Forelimb muscle (tissue), 1 donor: ENCODE measurements at places on chromosomes 4 and X. TPM values are rescaled to one million over a fixed set of nuclear protein-coding genes. Genes with fewer than 3 reads are reported as not detected.

GRCh38 chr4:190020790-190021717 lies 6.0 kb downstream of the FRG2 start:
- DNase-seq, result peak; percentile 4

GRCh38 chr4:138938366-138938690 lies 77.3 kb upstream of the NOCT start:
- DNase-seq, result peak; percentile 16

DNA sequence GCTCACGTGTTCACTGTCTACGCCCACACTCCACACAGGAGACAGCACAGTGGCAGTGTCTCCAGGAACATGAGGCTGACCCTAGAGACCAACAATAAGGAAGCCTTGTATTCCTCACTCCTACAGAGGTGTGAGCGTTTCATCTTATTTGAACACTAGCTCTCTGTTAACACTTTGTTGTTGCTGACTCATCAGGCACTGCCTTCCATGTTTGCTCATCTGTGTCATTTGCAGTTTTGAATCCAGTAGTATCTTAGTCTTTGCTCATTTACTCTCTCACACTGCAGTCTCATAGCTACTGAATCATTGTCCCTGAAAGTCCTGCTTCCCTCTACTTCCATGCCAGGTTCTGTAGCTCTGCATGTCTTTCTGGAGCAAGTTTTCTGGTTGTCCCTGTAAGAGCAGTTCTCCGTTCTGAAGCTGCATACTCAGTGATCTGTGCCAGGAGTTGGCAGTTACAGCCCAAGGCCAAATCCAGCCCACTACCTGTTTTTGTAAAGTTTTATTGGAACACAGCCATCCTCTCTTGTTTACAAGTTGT lies 80.3 kb upstream of the DCLK2 start:
- DNase-seq, result no peak

GRCh38 chrX:10726647-10727046 lies 106.3 kb upstream of the MID1 start:
- no peak for DNase-seq

DNA sequence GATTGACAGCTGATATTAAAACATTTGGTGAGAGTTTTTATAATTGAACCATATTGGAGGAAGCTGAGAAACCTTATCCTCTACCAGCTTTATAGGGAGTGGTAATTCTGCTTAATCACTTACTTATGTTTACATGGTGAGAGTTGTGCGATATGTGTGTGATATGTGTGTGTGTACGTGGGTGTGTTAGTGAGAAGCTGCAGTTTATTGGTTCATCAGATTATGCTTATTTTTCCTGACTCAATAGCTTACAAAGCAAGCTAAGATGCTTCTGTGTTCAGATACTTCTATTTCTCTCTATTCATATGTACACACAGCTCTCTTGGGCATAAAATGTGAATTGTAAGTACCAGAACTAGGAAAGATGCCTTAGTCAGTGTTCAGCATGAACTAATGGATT lies 343.7 kb downstream of the GRIA2 start:
- no peak for DNase-seq

DNA sequence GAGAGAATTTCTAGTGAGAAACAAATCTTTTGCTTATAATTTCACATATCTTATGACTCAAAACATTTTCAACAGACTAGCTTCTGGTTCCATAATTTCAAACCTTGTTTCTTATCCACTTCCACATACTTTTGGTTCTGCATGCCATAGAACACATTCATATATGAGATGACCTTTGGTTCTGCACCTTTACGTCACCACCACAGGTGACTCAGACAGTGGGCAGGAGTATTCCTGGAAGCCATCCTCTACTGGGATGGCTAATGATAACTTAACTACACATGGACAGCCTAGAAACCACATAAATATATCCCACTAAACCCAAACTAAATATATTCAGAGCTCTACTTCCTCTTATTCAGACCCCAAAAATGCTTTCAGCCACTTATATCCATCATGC lies 133.3 kb downstream of the DCK start:
- DNase-seq, result no peak

GRCh38 chr4:180059216-180059881 lies 2183.9 kb upstream of the TENM3 start:
- no peak for DNase-seq

Gene CFI
- polyA plus RNA-seq, result 6.5 TPM

GRCh38 chr4:38366456-38366855 lies 297.5 kb upstream of the KLF3 start:
- DNase-seq, result no peak

- peak; percentile 16 for DNase-seq
Measured at GRCh38 chrX:109281483-109282275, 200.2 kb downstream of the GUCY2F start.

- no peak for DNase-seq
Measured at GRCh38 chr4:173704201-173704600, 174.2 kb upstream of the HAND2 start.

DNA sequence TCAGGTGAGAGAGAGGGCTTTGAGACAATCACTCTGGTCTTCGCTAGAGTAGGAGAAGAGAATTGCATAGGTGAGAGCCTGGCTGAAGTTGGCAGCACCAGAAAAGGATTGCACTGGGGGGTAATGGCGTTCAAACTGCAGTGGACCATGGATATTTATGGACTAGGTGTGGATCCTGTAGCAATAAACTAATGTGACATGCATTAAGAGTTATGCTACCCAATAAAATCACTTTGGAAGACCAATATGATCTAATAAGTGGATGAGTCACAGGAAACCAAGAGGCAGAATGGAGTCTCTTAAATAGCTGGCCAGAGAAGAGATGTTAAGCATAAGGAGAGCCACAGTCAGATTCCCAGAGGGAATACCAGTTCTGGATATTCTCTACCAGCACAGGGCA lies 259.8 kb downstream of the FBXO8 start:
- no peak for DNase-seq

DNA sequence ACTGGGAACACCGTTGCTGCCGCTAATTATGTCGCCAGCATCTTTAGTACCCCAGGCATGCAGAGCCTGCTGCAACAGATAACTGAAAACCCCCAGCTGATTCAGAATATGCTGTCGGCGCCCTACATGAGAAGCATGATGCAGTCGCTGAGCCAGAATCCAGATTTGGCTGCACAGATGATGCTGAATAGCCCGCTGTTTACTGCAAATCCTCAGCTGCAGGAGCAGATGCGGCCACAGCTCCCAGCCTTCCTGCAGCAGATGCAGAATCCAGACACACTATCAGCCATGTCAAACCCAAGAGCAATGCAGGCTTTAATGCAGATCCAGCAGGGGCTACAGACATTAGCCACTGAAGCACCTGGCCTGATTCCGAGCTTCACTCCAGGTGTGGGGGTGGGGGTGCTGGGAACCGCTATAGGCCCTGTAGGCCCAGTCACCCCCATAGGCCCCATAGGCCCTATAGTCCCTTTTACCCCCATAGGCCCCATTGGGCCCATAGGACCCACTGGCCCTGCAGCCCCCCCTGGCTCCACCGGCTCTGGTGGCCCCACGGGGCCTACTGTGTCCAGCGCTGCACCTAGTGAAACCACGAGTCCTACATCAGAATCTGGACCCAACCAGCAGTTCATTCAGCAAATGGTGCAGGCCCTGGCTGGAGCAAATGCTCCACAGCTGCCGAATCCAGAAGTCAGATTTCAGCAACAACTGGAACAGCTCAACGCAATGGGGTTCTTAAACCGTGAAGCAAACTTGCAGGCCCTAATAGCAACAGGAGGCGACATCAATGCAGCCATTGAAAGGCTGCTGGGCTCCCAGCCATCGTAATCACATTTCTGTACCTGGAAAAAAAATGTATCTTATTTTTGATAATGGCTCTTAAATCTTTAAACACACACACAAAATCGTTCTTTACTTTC lies 1.8 kb downstream of the UBQLN2 start:
- DNase-seq, result no peak

- no peak for DNase-seq
Measured at GRCh38 chr4:2138846-2139500, 79.8 kb downstream of the NAT8L start.

- DNase-seq, result no peak
Measured at GRCh38 chr4:48483006-48483776, at the start of gene SLC10A4. Gene SLC10A4, plus strand, starts transcription at chr4:48483343. Its CDS starts 219 bp downstream, at chr4:48483562.

Gene PPEF1
- 0.61 TPM for polyA plus RNA-seq

DNA sequence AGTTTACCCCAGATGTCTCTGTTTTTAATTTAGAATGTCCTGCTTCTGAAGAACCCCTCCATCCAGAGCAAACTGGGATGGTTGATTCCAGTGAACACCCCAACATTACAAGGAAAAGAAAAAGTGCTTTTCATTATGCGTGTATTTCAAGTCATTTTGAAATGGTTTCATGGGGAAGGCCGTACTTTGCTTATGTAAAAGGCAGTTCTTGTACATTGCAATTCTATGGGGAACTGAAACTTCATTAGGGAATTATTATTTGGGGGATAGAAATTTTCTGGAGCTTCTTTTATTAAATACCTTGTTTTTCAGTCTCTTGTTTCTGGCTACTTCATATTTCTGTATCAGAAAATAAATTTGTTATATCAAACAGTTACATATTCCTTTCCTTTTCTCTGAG lies 96.9 kb upstream of the ZNF518B start:
- no peak for DNase-seq

Gene PDE5A
- 16.1 TPM for polyA plus RNA-seq

GRCh38 chr4:140719686-140720085 lies 36.5 kb downstream of the TBC1D9 start:
- DNase-seq, result no peak

Gene MTMR1
- polyA plus RNA-seq, result 23.2 TPM

DNA sequence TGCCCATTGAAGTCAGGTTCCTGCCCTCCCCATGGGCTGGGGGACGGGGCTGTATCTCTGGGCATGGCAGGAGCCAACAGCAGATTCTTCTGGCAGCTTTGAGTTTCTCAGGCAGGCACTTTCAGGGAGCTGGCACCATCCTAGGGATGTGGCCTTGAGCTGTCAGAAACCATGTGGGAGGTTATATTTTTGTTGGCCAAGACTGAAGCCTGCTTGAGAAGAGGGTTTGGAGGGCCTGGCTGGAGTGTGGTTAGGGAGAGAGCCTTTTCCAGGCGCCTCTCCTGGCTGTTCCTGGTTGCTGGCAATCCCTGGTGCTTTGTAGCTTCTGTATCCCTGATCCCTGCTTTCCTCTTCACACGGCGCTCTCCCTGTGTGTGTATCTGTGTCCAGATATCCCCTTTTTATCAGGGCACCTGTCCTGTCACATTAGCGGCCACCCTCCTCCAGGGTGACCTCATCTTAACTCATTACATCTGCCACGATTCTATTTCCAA lies 30.6 kb upstream of the SORCS2 start:
- DNase-seq, result no peak

Gene RBBP7
- 165 TPM for polyA plus RNA-seq

- no peak for DNase-seq
Measured at GRCh38 chr4:175103403-175103802, 185.2 kb downstream of the ADAM29 start.

Gene GLRA2
- polyA plus RNA-seq, result 0.11 TPM
